Heart left ventricle (tissue), 16 donors: ENCODE measurements at places on chromosomes 4 and X. TPM values are rescaled to one million over a fixed set of nuclear protein-coding genes. Genes with fewer than 3 reads are reported as not detected.
A peak's percentile ranks its signal among the peaks of the same experiment; 100 is the strongest.

DNA sequence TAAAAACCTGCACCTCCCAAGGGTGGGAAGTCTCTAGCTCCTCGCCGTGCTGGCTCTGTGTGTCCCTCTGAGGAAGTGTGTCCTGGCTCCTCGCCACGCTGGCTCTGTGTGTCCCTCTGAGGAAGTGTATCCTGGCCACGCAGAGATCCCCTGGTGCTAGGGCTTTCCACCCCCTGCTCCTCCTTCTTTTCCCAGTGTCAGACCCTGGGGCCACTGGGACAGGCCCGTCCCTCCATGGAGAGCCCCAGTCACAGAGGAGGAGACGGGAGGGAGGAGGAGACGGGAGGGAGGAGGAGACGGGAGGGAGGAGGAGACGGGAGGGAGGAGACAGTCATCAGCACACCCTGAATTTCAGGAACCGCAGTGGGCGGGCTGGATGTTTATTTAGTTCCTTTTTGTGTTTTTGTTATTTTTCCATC, 53.8 kb upstream of the HGFAC start:
- H3K27ac ChIP-seq, result peak overlapping the region; percentile 46
- H3K4me1 ChIP-seq, result peaks cover 35% of the 10 kb centered on the region
- H3K27me3 ChIP-seq, result no peaks in the 10 kb centered on the region
- H3K36me3 ChIP-seq, result no peaks in the 10 kb centered on the region
- peak overlapping the region; percentile 18 for H3K4me3 ChIP-seq
- DNase-seq, result peak; percentile 89

DNA sequence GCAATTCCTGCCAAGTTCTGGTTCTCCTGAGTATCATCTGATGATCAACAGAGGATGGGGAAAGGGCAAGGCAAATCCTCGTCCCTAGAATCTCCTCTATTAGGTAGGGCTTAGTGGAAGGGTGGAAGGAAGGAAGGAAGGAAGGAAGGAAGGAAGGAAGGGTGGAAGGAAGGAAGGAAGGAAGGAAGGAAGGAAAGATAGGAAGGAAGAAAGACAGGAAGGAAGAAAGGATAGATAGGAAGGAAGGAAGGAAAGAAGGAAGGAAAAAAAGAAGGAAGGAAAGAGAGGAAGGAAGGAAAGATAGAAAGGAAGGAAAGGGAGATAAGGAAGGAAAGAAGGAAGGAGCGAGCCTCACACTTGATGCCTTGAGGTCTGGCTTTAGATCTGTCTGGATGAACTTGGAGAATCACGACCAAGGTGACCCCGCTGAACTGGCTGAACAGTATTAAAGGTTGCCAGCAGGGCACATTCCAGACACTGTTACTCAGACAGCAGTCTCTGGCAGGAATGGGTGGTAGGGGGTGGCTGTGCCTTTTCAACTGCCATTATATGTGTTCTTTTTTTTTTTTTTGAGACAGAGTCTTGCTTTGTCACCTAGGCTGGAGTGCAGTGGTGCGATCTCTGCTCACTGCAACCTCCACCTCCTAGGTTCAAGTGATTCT, 57.1 kb downstream of the MAP7D2 start:
- no peak overlapping the region for H3K4me3 ChIP-seq
- H3K36me3 ChIP-seq, result no peaks in the 10 kb centered on the region
- no peak overlapping the region for H3K27ac ChIP-seq
- no peaks in the 10 kb centered on the region for H3K4me1 ChIP-seq
- H3K27me3 ChIP-seq, result no peaks in the 10 kb centered on the region

DNA sequence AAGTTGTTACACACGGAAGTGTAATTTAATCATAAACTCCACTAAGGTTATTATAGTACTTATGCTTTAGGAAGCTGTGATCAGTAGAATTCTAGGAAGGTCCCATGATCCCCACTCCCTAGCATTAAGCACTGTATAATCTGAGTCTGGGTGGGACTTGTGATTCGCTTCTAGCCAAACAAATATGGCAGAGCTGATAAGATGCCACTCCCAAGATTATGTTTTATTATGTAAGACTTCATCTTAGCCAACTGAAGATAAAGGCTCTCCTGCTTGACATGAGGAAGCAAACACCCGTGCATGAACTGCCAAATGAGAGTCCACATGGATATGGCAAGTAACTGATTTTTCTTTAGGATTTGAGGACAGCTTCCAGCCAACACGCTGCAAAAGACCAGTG, 186.4 kb upstream of the NDST3 start:
- DNase-seq, result no peak
- no peak overlapping the region for H3K27ac ChIP-seq
- H3K27me3 ChIP-seq, result no peaks in the 10 kb centered on the region
- H3K4me1 ChIP-seq, result no peaks in the 10 kb centered on the region
- no peaks in the 10 kb centered on the region for H3K36me3 ChIP-seq

DNA sequence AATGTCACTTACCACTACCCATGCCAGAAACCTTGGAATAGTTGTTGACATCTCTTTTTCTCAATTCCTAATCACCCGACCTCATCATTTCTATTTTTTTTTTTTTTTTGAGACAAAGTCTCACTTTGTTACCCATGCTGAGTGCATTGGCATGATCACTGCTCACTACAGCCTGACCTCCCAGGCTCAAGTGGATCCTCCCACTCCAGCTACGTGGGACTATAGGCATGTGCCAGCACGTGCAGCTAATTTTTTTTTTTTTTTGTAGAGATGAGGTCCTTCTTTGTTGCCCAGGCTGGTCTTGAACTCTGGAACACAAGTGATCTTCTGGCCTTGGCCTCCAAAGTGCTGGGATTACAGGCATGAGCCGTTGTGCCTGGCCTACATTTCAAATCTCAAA, 12.0 kb downstream of the KDM6A start:
- no peak for DNase-seq
- H3K36me3 ChIP-seq, result no peaks in the 10 kb centered on the region
- peaks cover 13% of the 10 kb centered on the region for H3K4me1 ChIP-seq
- H3K4me3 ChIP-seq, result no peak overlapping the region
- H3K27ac ChIP-seq, result no peak overlapping the region

DNA sequence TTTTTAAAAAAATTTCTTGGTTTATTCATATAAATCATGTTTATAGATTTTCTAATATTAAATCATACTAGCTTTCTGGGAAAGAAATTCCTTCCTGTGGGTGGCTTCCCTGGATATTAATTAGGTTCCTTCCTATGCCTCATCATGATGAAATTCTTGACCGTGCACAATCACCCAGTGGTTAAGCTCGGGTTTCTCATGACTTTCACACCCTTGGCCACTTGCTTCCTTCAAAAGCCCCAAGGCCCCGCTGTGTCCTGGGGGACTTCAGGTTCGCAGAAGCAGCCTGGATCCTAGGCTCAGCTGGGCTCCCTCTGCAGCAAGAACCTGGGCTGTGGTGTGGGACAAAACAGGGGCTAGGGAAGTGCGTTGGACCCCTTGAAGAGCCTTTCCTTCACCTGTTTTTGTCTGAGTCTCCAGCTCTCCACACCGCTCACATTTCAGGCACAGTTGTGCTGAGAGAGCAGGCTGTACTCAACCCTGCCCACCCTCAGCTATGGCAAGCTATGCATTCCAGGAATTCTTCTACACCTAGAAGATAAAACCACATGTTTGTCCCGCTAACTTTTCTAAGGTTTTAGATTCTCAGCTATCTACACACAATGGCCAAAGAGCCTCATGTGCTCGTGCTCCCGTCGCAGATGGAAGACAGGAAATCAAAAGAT, 48.9 kb upstream of the TMSB15B start:
- H3K4me3 ChIP-seq, result no peak overlapping the region
- H3K36me3 ChIP-seq, result no peaks in the 10 kb centered on the region
- no peaks in the 10 kb centered on the region for H3K27me3 ChIP-seq
- no peak overlapping the region for H3K27ac ChIP-seq
- H3K4me1 ChIP-seq, result no peaks in the 10 kb centered on the region

GRCh38 chr4:144288011-144288903, 147.7 kb upstream of the GYPA start:
- DNase-seq, result no peak
- H3K4me1 ChIP-seq, result no peaks in the 10 kb centered on the region
- no peaks in the 10 kb centered on the region for H3K36me3 ChIP-seq
- H3K4me3 ChIP-seq, result no peak overlapping the region
- no peaks in the 10 kb centered on the region for H3K27me3 ChIP-seq

DNA sequence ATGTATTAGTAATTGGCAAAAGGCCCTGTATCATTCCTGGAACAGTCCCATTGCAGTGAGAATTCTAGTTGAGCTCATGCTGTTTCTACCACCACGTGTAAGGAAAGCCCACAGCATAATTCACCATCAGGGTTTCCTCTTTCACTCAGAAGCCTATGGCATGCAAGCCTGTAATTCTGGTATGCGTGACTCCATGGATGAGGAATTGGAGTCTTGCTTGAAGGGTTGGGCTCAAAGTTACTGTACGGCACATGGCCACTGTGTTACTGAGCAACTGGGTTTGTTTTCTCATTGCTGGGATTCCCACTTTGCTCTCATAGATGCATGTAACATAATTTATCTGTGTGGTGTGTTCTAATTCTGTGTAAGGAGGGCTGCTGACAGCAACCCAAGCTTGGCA, 132.3 kb upstream of the NR3C2 start:
- no peaks in the 10 kb centered on the region for H3K27me3 ChIP-seq
- DNase-seq, result no peak
- no peaks in the 10 kb centered on the region for H3K36me3 ChIP-seq
- H3K4me1 ChIP-seq, result no peaks in the 10 kb centered on the region
- peak overlapping the region; percentile 36 for H3K27ac ChIP-seq
- no peak overlapping the region for H3K4me3 ChIP-seq

DNA sequence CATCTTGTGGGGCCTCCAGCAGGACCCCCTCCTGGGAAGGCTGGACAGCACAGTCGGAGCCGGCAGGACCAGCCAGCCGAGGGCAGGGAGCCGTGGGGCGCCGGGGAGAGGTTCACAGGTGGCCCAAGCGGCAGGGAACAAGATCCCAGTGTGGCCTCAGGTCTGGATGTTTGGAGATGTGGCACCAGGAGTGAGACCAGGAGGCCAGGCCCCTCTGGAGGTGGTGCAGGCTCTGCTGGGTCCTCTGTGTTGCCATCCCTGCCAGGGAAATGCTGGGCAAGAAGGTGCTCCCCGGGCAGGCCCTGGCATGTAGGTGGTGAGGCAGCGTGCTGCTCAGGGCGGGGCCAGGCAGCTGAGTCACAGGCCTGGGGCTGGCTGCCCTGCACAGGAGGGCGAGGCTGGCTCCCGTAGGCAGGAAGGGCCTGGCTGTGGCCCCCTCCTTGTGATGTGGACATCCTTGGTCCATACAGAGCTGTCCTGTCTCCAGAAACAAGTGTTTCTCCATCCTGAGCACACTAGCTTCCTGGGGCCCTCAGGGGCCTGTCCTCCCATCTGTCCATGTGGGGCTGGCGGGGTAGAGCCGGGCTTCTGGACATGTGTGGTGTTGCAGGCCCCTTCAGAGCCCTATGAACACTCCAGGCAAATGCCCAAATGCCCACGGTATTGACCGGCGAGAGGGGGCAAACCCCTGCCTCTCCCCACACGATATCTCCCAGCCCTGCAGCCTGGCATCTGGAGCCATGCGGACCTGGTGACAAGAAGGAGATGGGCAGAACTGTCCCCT, 4.8 kb upstream of the HGFAC start:
- no peak overlapping the region for H3K4me3 ChIP-seq
- H3K27ac ChIP-seq, result no peak overlapping the region
- DNase-seq, result no peak

- no peak overlapping the region for H3K4me3 ChIP-seq
- no peaks in the 10 kb centered on the region for H3K27me3 ChIP-seq
- H3K36me3 ChIP-seq, result no peaks in the 10 kb centered on the region
- no peak overlapping the region for H3K27ac ChIP-seq
- no peaks in the 10 kb centered on the region for H3K4me1 ChIP-seq
These were observed 5.8 kb upstream of the CDKN2AIP start for GRCh38 chr4:183438458-183439113.

GRCh38 chrX:114462266-114462665, 121.6 kb upstream of the HTR2C start:
- H3K36me3 ChIP-seq, result no peaks in the 10 kb centered on the region
- H3K4me3 ChIP-seq, result no peak overlapping the region
- no peaks in the 10 kb centered on the region for H3K27me3 ChIP-seq
- no peak overlapping the region for H3K27ac ChIP-seq

DNA sequence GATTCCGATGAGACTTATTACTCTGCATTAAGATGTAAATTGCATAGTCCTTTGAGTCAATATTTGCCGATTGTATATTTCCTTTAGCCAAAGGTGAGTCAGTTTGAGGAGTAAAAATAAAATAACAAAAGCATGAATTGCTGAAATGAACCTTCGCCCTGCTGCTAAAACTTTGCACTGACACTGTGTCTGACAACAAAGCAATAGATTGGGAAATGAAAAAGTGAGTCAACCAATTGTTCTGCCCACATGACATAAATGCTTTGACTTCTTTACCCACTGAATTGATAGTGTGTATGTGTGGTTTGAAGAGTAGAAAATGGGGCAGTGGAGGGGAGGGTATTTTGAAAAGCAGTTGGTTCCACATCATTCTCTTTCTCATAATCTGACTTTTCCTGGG, 88.4 kb upstream of the AFF2 start:
- H3K36me3 ChIP-seq, result no peaks in the 10 kb centered on the region
- H3K4me3 ChIP-seq, result no peak overlapping the region
- H3K27ac ChIP-seq, result no peak overlapping the region
- H3K27me3 ChIP-seq, result peaks cover 2% of the 10 kb centered on the region
- no peak for DNase-seq

- no peak overlapping the region for H3K4me3 ChIP-seq
- no peak overlapping the region for H3K27ac ChIP-seq
- no peaks in the 10 kb centered on the region for H3K36me3 ChIP-seq
- H3K27me3 ChIP-seq, result no peaks in the 10 kb centered on the region
- H3K4me1 ChIP-seq, result no peaks in the 10 kb centered on the region
These were observed 37.1 kb downstream of the PCDH10 start for GRCh38 chr4:133186210-133186609.

- H3K27me3 ChIP-seq, result no peaks in the 10 kb centered on the region
- H3K4me3 ChIP-seq, result no peak overlapping the region
- no peak overlapping the region for H3K27ac ChIP-seq
- no peaks in the 10 kb centered on the region for H3K4me1 ChIP-seq
These were observed 1624.7 kb downstream of the ARAP2 start for GRCh38 chr4:34619531-34620162.

- H3K4me3 ChIP-seq, result no peak overlapping the region
- H3K36me3 ChIP-seq, result no peaks in the 10 kb centered on the region
- H3K27me3 ChIP-seq, result no peaks in the 10 kb centered on the region
- no peak for DNase-seq
- H3K4me1 ChIP-seq, result no peaks in the 10 kb centered on the region
- no peak overlapping the region for H3K27ac ChIP-seq
These were observed 78.3 kb downstream of the SLC4A4 start for GRCh38 chr4:71417150-71417549.

GRCh38 chr4:3401436-3402171, 40.2 kb upstream of the HGFAC start:
- no peaks in the 10 kb centered on the region for H3K36me3 ChIP-seq
- no peak overlapping the region for H3K4me3 ChIP-seq
- H3K4me1 ChIP-seq, result peaks cover 30% of the 10 kb centered on the region
- no peak overlapping the region for H3K27ac ChIP-seq
- H3K27me3 ChIP-seq, result no peaks in the 10 kb centered on the region

The SPATA4 gene
- 0.53 TPM for total RNA-seq

The UGT2B7 gene
- not detected for total RNA-seq

The USP17L29 gene
- not detected for total RNA-seq

The MAGEA1 gene
- total RNA-seq, result not detected

The APEX2 gene
- total RNA-seq, result 6.8 TPM

The TCEANC gene
- 4.4 TPM for total RNA-seq

The ESX1 gene
- total RNA-seq, result not detected

The PLK4 gene
- 1.2 TPM for total RNA-seq

The ABCD1 gene
- 14.9 TPM for total RNA-seq

The PFKFB1 gene
- total RNA-seq, result not detected

The GLRA2 gene
- total RNA-seq, result not detected

The ASB5 gene
- 2.2 TPM for total RNA-seq

The HOPX gene
- total RNA-seq, result 103 TPM

The SMPX gene
- 719 TPM for total RNA-seq
